ENCODE measurements at places on chromosomes 2 and 18.

- DNase-seq = no peak
These were observed 270.6 kb downstream of the SOCS6 start for GRCh38 chr18:70559446-70559845.

DNA sequence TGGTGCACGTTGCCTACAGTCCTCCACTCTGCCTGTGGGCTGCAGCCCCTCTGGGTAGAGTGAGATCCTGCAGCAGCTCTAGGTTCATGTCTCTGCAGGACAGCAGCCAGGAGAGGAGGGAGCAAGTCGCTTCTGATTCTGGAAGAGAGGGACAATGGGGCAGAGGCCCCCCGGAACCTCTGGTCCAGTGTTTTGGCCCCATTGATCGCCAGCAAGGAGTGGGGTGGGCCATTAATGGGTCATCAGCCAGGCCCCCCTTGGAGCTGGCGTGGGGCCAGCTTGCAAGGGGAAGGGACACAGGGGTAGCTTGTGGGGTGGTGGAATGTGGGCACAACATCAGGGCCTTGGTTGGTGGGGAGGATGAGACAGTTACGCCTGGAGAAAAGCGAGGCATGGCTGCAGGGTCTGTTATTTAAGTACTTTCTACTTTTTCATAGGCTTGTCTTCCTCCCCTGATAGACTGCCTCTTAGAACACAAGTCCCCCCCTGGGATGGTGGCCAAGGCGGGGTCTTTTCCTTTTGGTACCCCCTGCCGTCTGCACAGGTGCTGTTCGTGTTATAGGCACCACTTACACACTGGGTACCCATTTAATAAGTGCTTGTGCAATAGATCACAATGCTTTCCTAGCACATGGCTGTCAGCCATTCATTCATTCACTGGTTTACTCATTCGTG lies 44.6 kb downstream of the INHBB start:
- DNase-seq = no peak

GRCh38 chr2:151381266-151381665 lies 23.9 kb downstream of the TNFAIP6 start:
- peak; percentile 91 for DNase-seq

DNA sequence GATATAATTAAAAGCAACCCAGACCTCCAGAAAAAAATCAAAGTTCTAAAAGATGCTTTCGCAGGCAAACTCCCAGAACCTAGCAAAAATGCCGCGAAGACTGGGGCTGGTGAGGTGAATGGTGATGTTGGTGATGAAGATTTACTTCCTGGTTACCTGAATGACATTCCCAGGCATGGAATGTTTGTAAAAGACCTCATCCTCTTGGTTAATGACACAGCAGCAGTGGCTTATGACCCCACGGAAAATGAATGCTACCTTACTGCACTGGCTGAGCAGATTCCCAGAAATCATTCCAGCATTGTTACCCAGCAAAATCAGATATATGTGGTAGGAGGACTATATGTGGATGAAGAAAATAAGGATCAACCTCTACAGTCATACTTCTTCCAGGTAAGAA lies 994 bp downstream of the KLHL41 start:
- no peak for DNase-seq

GRCh38 chr2:116340690-116341089 lies 1473.8 kb upstream of the DDX18 start:
- DNase-seq = no peak

- DNase-seq = no peak
These were observed 313.4 kb downstream of the PRKCE start for GRCh38 chr2:45964906-45965305.

- DNase-seq = no peak
These were observed 750.5 kb downstream of the CPS1 start for GRCh38 chr2:211306929-211307328.

DNA sequence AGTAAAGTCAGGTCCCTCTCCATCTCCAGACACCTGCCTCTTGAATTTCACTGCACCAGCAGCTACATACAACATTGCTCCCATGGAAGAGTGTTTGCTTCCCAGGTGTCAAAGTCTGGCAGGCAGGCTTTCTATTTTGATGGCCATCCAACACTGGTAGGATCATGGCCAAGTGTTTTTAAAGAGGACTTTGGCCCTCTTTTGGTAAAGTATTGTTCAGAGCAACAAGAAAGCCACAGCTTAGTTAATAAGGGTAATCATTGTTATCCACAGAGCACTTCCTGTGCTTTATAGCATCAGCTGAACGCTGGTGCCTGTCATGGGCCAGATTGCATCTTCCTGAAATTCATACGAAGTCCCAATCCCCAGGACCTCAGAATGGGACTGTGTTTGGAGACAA lies 133.2 kb downstream of the NCK2 start:
- DNase-seq = no peak

GRCh38 chr18:12921178-12921577 lies 26.6 kb upstream of the SEH1L start:
- no peak for DNase-seq

GRCh38 chr2:133197156-133197555 lies 371.1 kb downstream of the NCKAP5 start:
- no peak for DNase-seq

- DNase-seq = no peak
These were observed 438.7 kb upstream of the MYT1L start for GRCh38 chr2:2769481-2770431.

DNA sequence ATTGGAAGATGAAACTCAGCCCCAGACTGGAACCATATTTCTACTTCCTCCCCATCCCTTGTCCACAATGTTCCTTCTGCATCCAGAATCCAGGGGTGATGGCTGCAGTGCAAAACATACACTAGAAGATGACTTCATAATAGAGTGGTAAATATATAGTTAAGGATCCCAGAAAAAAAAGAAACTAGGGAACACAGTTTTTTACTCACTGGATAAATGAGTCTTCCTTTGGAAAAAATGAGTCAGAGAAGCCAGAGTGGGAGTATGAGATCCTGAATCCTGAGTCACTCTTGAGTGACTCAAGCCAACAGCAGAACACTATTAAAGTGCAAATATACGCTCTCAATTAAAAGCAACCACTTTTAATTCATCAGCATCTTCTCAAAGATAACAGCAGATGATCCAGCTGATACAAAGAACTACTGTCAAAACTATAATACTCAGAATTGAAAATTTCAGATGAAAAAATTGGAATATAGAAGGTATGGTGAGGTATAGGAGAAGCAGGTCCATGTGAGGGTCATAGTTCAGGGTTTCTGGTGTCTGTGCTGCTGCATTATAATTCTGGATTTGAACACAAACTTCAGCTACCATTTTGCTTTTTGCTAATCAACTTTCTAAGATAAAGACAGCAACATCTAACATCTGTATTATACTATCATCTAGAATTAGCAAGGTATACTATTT lies 987.2 kb upstream of the CDH2 start:
- DNase-seq = peak; percentile 97

- DNase-seq = no peak
These were observed 251.5 kb downstream of the ZNF521 start for GRCh38 chr18:25100418-25100817.

GRCh38 chr2:43340945-43341356 lies 114.5 kb upstream of the ZFP36L2 start:
- DNase-seq = peak; percentile 90

- DNase-seq = peak; percentile 46
These were observed 104.8 kb downstream of the ARL4C start for GRCh38 chr2:234392041-234392615.

- DNase-seq = no peak
These were observed 37.5 kb upstream of the ACSL3 start for GRCh38 chr2:222823183-222823930.

- DNase-seq = peak; percentile 99
These were observed 63.5 kb upstream of the CTLA4 start for GRCh38 chr2:203804070-203804469.

GRCh38 chr2:138823666-138824065 lies 43.5 kb upstream of the NXPH2 start:
- no peak for DNase-seq

DNA sequence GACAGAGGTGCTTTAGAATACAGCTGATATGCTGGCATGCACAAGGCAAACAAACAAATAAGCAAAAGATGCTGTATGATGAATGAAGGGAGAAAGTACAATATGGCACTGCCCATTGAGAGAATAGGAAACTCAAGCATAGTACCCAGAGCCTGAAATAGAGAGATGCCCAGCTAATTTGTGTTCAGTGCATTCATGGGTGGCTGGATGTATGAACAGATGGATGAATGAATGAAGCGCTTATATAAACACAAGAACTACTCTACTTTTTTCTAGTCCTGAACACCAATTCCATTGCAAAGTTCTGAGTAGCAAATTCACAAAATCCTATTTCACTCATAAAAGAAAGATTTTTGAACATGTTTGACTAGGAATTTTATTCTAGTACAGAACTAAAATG lies 756.3 kb downstream of the SATB2 start:
- no peak for DNase-seq

DNA sequence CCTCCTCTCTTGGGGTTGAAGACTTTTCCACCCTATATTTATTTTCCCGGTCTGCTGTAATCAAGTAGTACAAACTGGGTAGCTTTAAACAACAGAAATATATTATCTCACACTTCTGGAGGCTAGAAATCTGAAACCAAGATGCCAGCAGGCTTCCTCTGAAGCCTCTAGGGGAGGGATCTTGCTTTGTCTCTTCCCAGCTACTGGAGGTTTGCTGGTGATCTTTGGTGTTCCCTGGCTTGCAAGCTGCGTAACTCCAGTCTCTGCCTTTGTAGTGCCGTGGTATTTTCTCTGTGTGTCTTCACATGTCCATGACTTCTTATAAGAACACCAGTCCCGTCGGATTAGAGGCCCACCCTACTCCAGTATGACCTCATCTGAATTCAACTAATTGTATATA lies 44.4 kb downstream of the MYO3B start:
- peak; percentile 9 for DNase-seq

- peak; percentile 79 for DNase-seq
These were observed 315.6 kb downstream of the IRS1 start for GRCh38 chr2:226483745-226484619.

- no peak for DNase-seq
These were observed 165.1 kb downstream of the RPIA start for GRCh38 chr2:88856409-88857135.

GRCh38 chr18:57025540-57025939 lies 121.3 kb upstream of the BOD1L2 start:
- DNase-seq = peak; percentile 14

DNA sequence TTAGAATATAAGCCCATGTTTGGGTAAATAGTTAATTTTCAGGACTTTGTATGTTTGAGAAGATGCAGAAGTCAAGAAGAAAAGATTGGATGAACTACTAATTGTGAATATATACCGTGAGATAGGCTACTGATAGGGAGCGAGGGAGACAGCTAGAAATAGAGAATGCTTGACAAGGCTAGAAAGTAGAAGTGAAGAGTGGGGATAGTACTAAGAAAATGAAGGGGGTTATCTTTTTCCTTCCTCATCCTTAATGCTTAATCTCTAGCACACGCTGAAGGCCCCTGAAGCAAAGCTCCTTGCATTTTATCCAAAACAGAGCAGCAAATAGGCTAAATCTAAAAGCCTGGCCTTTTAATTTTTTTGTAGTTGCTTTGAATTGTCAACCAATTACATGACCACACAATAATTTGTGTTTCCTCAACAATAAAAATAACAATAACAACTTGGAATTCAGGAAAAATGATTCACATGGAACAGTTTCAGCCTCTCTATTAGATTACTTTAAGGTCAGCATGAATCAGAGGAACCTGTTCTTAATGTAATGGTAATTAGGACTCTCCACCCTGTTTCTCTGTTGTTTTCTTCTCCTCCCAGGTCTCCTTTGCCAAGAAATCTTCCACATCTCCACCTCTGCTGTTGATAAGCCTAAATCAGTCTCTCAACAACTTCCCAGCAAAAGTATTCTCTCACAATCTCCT lies 1071.3 kb upstream of the ZEB2 start:
- DNase-seq = no peak

GRCh38 chr18:79195716-79196683 lies 126.8 kb downstream of the ATP9B start:
- no peak for DNase-seq

DNA sequence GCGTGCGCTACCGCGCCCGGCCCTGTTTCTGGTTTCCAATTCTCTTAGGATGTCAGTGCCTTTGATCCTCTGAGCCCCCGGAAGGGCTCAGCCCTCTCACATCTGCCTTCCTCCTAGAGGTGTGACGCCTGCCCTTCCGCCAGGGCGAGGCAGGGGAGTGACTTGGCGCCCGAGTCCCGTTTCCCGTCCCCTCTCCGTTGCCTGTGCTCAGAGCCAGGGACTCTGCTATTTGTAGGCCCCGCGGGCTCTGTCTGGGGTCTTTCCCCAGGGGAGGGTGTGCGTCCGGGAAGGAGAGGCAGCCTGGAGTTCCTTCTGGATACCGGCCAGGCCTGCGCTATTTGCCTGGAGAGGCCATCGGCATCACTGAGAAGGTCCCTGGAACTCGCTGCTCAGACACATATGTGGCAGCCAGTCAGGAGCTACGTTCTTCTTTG lies 103.7 kb upstream of the TAF1B start:
- peak; percentile 29 for DNase-seq

GRCh38 chr2:230408244-230408842 lies 7.7 kb upstream of the SP100 start:
- peak; percentile 84 for DNase-seq

- DNase-seq = peak; percentile 68
These were observed 51.9 kb downstream of the SLC4A1AP start for GRCh38 chr2:27715318-27716210.

GRCh38 chr2:41194230-41194629 lies 742.3 kb upstream of the SLC8A1 start:
- peak; percentile 58 for DNase-seq

- DNase-seq = no peak
These were observed 15.4 kb upstream of the ATP6V1B1 start for GRCh38 chr2:70920367-70920715.

DNA sequence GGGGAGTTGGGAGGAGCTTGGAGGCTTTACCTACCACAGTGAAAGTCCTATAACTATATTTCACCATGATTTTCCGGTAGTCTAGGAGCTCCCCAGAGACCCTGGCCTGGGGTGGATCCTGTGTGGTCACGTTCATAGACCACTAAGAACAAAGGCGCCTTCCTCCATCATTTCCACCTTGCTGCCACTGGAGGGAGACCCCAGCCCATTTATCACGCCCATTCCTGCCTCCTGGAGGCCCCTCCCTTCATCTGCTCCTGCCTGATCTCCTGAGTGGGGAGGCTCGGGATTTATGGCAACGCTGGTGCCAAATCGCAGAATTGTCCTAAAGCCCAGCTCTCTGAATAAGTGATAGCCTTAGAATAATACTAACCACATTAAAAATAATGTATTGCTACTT lies 507.6 kb upstream of the SPHKAP start:
- peak; percentile 23 for DNase-seq

- no peak for DNase-seq
These were observed 357.4 kb downstream of the AKAIN1 start for GRCh38 chr18:4839639-4840038.

- no peak for DNase-seq
These were observed 374.2 kb upstream of the HNMT start for GRCh38 chr2:137590102-137590501.

Measured in fibroblast of skin of scalp (primary cell).